Right cardiac atrium (tissue), 5 donors: ENCODE measurements at places on chromosomes 6 and 20.

GRCh38 chr6:119390247-119390793 lies 40.8 kb upstream of the MAN1A1 start:
- no peak for DNase-seq

GRCh38 chr6:111184827-111185532 lies 97.7 kb downstream of the SLC16A10 start:
- DNase-seq: no peak

- no peak for DNase-seq
These were observed 11.6 kb upstream of the MOXD1 start for GRCh38 chr6:132412656-132413498.

DNA sequence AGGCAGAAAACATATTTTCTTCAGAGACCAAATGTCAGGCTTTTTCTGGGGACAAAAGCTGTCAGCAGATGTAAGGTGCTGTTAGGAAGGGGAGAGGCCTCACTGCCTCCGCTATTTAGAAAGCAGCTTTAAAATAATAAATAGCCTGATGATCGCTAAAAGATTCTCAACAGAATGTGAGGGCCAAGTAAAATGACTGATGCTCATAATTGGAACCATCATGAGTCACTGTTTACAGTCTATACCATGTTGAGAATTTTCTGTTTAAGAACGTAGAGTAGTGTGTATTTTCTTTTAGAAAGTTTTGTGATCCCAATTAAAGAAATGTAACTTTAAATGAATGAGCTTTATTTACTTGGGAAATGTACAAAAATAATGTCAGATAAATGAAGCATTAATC lies 220.0 kb downstream of the CLIC5 start:
- no peak for DNase-seq

GRCh38 chr6:10080561-10080960 lies 334.3 kb downstream of the TFAP2A start:
- no peak for DNase-seq

DNA sequence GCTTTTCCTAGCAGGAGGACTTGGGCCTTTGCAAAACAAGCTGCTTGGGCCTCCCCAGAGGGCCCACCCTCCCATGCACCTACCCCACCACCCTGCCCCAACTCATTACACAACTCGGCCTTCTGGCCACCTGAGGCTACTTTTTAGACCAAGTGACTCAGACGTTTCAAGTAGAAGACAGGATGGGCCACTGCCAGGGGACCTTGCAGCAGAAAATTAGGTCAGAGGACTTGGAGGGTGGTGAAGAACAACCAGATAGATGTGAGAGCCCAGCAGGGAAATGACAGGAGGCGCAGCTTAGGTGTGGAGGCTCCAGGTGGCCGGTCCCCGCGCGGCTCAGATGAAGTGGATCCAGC lies 1.4 kb downstream of the PPP1R3D start:
- peak; percentile 63 for DNase-seq

DNA sequence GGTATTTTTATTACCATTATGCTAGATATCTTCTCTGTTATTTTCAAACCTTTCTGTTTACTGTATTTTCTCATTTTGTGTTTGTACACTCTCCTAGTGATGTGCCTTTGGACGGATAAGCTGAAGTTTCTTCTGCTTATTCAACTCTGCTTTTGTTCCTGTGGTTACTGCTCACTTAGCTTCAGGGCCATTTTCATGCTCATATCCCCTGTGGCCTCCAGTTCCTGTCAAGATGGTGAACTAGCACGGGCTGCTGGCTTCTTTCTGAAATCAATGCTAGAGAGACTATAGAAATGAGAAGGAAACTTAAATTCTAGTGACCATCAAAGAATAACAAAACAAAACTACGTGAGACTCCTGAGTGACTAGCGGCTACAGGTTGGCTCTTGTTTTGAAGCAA lies 6.8 kb upstream of the CST8 start:
- DNase-seq: no peak

DNA sequence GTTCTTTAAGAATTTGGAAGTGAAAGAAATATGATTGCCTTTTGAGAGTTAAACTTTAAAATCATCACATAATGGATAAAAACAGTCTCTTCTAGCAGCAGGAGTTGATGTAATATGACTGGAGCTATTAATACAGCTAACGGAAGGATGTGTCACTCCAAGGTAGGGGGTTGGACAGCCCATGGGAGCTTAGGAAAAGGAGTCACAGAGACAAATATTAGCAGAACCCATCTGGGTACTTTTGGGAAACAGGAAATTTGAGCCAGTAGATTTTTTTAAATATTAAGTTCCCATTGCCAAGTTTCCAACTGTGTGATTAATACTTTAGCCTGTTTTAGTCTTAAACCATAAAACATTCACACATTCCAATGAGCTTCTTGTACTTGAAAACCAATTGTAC lies 164.7 kb upstream of the RIMS1 start:
- DNase-seq: no peak

GRCh38 chr6:134934793-134935485 lies 15.0 kb downstream of the ALDH8A1 start:
- no peak for DNase-seq

DNA sequence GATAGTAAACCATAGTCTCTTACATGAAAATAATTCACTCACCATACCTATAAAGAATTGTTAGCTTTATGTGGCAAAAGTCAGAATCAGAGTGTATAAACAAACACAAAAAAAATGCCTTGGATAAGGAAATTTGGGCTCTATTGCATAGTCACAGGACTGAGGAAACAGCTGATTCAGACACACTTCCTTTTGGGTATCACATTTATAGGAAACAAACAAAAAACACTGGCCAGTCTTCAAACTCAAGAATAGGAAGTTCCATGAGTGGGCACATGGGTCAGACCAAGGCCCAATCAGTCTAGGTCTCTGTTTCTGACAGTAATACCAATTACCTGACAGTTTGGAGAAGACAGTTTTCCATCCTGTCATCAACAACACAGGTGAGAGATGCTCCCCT lies 8.0 kb downstream of the SLC18B1 start:
- DNase-seq: no peak

DNA sequence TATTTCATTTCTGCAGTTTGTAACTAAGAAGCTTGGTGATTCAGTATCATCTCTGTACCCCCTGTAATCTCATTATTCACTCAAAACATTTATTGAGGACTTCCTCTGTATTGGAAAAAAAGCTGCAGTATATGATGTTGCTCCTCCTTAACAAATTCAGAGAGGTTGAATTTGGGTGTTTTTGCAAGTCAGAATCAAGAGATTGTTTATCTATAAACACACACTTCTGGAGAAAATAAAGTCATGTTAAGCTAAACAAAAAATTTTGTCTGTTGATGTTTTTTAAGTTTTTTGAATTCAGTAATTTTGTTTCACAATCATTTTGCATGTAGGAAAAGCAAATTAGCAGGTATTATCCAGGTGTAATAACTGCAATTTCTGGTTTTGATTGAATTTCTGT lies 11.4 kb upstream of the RHAG start:
- no peak for DNase-seq
